ENCODE measurements at places on chromosomes 3 and 15.
A peak's percentile ranks its signal among the peaks of the same experiment; 100 is the strongest.

DNA sequence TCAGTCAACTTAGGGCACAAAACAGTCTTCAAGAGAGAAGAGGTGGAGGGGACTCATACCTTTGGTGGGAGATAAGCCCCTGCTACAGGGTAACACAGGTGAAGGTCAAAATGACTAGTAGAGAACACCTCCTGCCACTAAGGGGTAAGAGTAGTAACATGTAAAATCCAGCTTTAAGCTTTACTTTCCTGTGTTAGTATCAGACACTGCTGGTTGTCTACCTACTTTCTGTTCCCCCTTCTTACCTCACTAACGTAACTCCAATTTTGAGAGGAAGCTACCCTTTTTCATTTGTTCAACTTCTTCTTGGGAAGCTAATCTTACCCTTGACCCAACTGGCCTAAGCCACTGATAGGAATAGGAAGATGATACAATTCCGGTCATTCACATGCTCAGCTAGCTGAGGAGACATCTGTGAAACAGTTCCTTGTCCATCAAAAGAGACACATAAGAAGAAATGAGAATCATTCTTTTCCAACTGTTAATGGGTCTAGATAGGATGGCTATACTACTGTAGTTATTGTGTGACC is 826.8 kb upstream of the CFAP20DC start:
- DNase-seq, result no peak

DNA sequence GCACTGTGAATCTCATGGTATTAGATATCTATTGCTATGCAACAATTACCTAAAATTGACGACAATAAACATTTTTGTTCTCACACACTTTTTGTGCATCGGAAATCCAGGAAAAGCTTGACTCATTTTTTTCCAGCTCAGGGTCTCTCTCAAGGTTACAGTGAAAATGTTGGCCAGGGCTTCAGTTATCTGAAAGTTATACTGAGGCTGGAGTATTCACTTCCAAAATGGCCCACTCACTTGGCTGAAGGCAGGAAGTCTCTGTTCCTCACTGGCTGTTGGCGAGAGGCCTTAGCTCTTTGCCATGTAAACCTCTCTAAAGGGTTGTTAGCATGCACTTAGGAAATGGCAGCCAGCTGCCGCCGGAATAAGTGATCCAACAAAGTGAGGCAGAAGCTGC is 41.4 kb downstream of the OSTN start:
- DNase-seq, result no peak

DNA sequence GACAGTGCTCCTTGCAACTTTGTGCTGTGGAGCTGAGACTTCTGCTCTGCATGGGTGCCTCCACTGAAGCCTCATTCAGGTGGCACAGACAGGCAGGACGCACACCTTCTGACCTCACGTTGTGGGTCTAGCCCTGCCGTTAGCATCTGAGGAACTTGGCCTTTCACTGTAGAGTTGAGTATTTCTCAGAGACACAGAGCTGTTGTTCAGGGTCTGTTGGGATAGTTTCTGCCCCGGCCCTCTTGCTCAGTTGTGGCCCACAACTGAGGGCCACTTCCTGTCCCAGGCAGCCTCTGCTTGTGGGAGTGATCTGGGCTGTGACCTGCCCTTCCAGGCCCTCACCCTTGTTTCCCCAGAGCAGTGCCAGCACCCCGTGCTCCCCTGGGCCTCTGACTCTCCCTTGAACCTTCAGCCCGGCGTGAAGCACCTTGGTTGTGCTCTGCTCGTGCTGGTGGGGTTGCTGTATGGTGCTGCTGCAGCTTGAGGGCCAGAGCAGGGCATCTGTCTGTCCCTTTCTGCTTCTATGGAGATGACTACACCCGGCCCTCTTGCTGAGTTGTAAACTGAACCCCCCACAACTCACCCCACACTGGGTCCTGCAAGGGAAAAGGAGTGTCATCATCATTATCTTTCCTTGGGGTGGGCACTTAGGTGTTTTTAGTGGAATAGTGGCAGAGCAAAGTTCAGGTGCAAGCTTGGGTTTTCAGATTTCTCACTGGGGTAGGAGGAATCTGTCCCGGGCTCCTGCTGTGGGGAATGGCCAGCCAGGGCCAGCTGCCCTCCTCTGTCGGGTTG is 11.7 kb downstream of the BAHD1 start:
- DNase-seq, result no peak

DNA sequence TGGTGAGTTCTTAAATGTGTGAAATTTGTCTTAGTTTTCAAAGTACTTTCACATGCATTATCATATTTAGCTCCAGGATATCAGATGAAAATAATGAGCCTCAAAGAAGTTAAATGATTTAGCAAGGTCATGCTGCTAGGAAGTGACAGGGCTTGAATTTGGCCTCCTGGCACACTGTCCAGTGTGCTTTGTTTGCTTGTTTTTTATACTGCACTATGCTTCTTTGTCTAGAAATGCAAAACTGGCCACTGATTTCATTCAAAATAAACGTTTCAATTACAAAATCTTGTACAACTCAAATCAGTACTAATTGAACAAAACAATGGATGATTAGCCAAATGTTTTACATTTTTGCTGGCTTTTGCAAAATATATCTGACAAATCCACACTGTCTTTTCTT is 583.3 kb upstream of the CBLB start:
- no peak for DNase-seq

GRCh38 chr15:85625856-85626255 is 168.9 kb downstream of the KLHL25 start:
- no peak for DNase-seq

DNA sequence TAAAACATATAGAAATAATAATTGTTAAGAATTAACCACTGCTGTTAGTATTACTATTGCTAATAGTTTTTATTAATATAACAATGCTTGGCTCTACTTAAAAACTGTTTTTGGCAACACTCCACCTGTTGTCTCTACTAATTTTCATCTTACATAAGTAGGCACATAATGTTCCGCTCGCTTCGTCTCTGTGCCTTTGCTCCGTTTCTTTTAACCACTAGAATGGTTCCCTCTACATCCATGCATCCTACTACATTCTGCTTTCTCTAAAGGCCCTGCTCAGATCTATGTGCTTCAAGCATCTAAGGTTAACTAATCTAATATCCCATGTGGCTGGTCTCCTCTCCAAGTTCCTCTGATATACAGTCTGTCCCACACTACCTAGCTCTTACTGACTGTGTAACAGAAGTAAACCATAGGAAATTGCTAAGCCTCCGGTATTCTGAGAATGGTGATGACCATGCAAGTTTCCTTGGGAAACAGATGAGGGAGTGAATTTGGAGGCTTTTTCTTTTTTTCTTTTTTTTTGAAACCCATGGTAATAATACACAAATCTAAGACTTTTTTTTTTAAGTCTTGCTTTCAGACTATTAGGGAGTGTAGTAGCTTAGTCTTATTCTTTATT is 138.3 kb downstream of the P3H2 start:
- no peak for DNase-seq

GRCh38 chr3:8851703-8852102 is 82.3 kb upstream of the OXTR start:
- DNase-seq, result no peak

DNA sequence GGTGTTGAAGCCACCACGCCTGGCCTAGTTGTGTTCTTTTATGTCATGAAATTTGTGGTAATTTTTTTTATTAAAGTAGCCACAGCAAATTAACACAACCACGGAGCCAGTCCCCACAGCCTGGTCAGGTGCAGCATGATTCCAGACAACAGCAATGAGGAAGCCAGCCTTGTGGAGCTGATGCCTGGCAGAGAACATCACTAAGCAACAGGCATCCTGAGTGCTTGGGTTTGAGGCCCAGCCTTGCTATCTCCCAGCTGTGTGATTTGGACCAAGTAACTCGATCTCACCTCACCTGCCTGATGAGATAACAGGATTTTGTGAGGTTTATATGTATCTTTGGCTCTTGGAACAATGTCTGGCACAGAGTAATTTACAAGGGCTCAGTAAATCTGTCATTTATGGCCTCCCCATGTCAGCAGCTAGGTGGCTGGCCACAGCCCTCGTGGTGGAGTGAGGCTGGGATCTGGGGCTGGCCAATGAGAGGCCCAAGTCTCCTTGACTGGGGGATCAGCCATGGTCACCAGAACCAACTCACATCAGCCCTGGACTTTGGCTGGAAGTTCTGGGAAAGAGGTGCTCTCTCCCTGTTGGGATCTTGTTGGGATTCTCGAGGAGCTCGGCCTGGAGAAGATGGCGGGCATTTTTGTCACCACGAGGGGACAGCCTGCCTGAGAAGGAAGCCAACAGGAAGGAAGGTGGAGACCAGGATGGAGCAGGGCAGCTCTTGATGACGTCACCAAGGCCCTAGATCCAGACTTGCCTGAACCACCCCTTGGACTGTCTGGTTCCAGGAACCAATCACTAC is 22.8 kb upstream of the FLNB start:
- DNase-seq, result no peak

GRCh38 chr3:170429050-170429449 is 10.4 kb downstream of the CLDN11 start:
- no peak for DNase-seq

- no peak for DNase-seq
These were observed 17.5 kb downstream of the NUSAP1 start for GRCh38 chr15:41350057-41350717.

DNA sequence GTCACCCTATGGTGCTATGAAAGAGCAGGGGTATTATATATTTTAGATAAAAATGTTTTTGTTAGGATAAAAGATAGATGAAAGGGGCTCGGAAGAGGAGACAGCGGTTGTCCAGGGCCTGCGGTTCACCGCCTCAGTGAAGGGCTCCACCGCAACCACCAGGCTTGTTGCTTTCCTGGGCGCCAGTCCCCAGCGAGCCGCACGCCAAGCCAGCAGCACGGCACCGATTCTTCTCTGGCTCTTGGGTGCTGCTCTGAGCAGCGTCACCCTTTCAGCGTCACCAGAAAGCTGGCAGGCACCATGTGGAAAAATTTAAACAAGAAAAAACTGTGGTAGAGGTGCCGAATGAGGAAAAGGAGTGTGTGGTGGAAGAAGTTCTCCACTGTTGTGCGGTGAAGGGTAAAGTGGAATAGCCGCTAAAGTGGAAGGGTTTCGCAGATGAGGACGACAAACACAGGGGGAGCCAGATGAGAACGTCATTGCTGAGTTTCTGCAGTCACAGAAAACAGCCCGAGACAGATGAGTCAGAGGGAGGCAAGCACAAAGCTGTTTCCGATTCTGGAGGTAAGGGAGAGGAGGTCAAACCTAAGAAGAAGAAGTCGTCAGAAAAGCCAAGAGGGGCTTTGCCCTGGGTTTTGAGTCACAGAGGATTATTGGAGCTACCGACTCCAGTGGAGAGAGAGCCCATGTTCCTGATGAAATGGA is 569.2 kb downstream of the ZBBX start:
- DNase-seq, result no peak

DNA sequence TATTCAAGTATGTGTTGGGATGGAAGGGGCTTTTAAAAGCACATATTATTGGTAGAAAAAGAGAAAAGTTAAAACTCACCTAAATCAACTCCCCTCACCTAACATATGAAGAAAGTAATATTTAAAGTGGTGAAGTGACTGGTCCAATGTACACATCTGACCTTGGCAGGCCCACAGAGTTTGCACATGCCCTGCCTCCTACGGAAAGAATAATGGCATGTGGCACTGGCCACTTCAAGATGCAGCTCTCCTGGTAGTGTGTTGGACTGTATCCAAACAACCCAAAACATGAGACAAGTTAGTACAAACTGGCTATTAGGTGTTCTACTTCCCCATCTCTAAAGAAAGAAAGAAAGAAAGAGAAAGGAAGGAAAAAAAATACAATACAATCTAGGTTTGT is 117.1 kb downstream of the MECOM start:
- no peak for DNase-seq

GRCh38 chr15:79849789-79850188 is 47.0 kb downstream of the MTHFS start:
- no peak for DNase-seq

DNA sequence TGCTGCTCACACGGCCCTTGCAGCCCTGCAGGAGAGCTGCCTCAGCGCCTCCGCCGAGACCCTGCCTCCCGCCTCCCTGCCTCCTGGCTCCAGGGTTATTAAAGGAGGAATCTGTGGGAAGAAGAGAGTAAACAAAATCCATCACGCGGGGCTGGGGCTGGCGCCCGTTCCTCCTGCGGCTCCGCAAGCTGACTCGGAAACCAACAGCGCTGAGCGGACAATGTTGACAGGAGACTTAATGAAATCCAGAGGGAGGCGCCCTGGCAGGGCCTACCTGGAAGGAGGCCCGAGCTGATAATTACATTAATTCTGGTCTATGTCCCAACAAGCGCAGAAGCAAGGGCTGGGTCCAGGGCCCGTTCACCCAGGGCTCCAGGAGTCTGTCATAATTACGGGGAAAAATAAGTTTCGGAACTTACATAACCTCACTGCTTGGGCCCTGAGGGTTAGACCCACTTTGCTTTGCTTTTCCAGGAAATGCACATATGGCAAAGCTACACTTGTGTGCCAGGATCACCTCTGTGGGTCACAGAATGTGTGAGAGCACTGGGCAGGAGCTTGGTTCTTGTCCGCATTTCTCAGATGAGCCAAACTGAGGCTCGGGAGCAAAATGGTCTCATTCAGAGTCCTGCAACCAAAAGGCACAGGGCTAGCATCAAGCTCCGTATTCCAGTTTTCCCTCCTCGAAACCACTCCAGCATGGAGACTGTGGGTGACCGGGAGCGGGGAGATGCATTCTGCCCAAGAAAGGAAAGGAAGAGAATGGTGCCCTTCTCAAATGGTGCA is 43.8 kb upstream of the SLC6A6 start:
- no peak for DNase-seq

GRCh38 chr15:77094397-77095030 is 23.6 kb upstream of the TSPAN3 start:
- no peak for DNase-seq

- DNase-seq, result no peak
These were observed 26.5 kb downstream of the PLSCR1 start for GRCh38 chr3:146517684-146518435.

DNA sequence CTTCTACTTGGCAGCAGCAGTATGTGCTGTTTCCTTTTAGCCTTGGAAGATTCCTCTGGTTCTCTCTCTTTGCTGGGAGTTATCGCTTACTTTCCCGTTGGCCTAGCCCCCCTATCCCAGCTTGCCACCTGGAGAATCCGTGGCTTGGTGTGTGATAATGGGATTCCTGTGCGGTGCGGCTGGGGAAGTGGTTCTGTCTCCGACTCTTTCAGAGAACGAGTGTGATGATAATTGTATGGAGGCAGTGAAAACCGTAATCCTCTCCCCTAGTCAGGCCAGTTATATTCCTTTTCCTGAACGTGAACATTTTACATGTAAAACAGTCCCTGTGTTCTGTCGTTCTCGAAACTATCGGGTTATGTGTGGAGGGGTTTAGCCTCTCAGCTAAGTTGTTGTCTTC is 300.1 kb upstream of the C2CD4B start:
- no peak for DNase-seq

GRCh38 chr3:42205800-42206514 is 60.0 kb downstream of the CCK start:
- peak; percentile 54 for DNase-seq

GRCh38 chr15:90647326-90647725 is 69.8 kb upstream of the BLM start:
- DNase-seq, result no peak

GRCh38 chr3:192445770-192446644 is 281.3 kb downstream of the FGF12 start:
- no peak for DNase-seq
